ENCODE measurements at places on chromosomes 3 and 15. TPM values are rescaled to one million over a fixed set of nuclear protein-coding genes. Genes with fewer than 3 reads are reported as not detected.

The STRC gene
- 13.0 TPM for total RNA-seq

The SOX2 gene
- 100 TPM for total RNA-seq

The KLHL6 gene
- total RNA-seq: 1.6 TPM

The CLN6 gene
- total RNA-seq: 29.6 TPM

The SRPRB gene
- 35.8 TPM for total RNA-seq

The DGKG gene
- total RNA-seq: 95.4 TPM

The RPLP1 gene
- 479 TPM for total RNA-seq

The ATP13A4 gene
- total RNA-seq: 56.5 TPM

The PLA2G4B gene
- 9.8 TPM for total RNA-seq
